NCI-H1436 treated with DMSO at 0.1 percent for 48 hours (cell line): ENCODE measurements at places on chromosomes 2 and 18.

GRCh38 chr18:78727877-78728783, 251.5 kb upstream of the SALL3 start:
- DNase-seq: no peak

- no peak for DNase-seq
Observed at GRCh38 chr2:228709788-228710371, 528.4 kb upstream of the SPHKAP start.

GRCh38 chr2:142741764-142742269, 135.6 kb upstream of the KYNU start:
- no peak for DNase-seq

- DNase-seq: no peak
Observed at GRCh38 chr2:159140070-159140769, 146.3 kb downstream of the WDSUB1 start.

- DNase-seq: no peak
Observed at GRCh38 chr2:21270708-21271122, 146.9 kb downstream of the TDRD15 start.

DNA sequence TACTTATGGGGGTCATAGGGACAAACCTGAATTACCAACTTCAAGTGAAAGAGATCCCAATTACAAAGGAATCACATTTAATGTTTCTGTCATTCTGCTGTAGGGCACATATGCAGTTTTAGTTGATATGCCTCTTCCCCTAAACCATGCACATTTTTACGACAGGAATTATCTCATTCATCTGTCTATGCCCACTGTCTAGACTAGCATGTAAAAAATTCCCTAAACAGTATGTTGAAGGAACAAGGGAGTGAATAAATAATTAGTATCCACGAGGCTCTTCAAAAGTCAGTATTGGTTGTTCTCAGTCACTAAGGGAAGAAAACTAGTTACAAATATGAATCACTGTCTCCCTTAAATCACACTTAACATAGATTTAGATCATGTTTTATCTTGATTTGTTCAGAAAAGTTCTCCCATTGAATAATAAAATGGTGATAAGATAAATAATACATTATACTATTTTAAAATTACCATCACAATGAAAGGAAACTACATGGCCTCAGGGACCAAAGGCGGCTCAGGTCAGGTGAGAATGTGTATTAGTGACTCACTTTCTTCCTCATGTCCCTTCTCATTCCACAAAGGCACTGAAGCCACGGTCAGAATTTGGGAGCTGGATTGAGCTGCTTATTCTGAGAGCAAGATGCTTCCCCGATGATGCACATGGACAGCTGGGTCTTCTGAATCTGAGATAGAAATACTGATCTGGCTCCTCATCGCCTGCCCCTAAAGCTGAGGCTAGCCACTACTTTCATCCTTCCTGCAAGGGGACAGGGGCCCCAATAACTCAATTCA, 29.1 kb downstream of the DYM start:
- DNase-seq: no peak

GRCh38 chr2:216775043-216775453, 79.7 kb upstream of the IGFBP5 start:
- DNase-seq: no peak

GRCh38 chr2:2913601-2914120, 464.0 kb downstream of the EIPR1 start:
- no peak for DNase-seq

DNA sequence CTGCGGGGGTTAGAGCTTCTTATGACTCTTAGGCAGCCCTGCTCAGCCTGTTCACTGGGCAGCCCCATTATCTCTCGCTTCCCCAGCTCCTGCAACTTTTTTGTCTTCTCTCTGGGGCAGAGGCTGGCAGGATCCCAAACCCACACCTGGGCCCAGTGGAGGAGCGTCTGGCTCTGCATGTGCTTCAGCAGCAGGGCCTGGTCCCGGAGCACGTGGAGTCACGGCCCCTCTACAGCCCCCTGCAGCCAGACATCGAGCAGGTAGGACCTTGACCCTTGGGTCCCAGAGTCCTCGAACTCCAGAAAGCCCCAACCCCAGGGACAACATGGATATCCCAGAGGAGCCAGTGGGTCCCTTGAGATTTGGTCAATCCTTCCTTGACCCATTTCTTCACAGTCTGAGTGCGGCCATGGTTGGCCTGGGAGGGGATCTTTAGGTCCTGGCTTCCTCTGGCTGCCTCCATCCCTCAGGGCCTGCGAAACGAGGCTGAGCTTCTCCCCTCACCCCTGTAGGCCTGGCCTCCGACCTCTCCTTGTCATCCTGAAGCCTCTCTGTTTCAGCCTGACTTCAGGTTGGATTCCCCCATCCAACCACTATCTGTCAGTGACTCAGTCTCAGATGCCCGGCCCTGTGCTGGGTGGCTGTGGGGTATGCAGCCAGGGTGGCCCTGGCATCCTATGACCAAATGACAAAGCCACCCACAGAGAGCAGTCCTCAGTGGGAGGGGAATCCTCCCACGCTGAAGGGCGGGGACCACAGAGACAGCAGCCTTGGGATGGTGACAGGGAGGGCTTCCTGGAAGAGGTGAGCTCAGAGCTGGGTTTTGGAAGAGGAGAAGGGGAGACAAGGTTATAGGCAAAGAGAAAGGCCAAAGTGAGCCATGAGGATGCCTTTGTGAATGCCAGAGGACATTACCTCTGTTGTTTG, 214.2 kb downstream of the DYSF start:
- no peak for DNase-seq
